A549 (cell line): ENCODE measurements at places on chromosomes 5 and 9. TPM values are rescaled to one million over a fixed set of nuclear protein-coding genes. Genes with fewer than 3 reads are reported as not detected.

- no peak for DNase-seq
Observed at GRCh38 chr5:21593261-21593660, 1259.9 kb downstream of the CDH12 start.

GRCh38 chr5:64451551-64451950 lies 54.3 kb upstream of the RGS7BP start:
- no peak for DNase-seq

DNA sequence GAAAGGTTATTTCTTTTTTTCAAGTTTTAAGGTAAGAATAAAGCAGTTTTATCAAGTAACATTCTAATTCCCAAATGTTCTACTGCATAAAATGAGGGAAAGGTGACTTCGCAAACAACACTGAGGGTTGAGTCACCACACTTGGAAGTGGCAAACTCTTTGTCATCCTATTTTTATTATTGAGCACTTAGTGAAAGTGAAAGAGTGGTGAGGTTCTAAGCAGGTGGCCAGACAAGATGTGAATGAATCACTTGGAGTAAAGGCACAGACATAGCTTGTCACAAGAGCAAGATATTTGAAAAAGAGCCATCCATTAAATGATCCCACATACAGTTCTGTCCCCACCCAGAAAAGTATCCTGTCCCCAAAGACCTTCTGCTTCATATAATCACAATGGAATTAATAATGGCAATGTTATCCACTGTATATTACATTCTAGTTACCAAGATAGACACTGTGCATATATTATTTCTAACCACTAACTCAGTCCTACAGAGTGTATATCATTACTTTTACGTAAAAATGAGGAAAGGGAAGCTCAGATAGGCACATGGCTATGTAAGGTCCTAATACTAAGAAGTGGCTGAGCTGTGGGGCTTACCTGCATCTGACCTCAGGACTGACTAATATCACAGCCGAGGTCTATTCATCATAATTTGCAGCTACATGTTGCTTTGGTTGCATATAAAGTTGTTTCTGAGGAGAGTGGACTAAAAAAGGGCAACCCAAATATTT lies 730.4 kb upstream of the MEF2C start:
- DNase-seq, result no peak

Gene SLC36A3
- not detected in 3 replicates for polyA plus RNA-seq

Gene GLRA1
- not detected in 3 replicates for polyA plus RNA-seq
